ENCODE measurements at places on chromosomes 4 and X.

GRCh38 chrX:53711436-53711835 lies 24.9 kb upstream of the HUWE1 start:
- no peak for DNase-seq

- no peak for DNase-seq
Measured at GRCh38 chr4:108596344-108596743, 24.0 kb upstream of the RPL34 start.

- peak; percentile 74 for DNase-seq
Measured at GRCh38 chrX:154308108-154308946, 12.7 kb downstream of the TKTL1 start.

DNA sequence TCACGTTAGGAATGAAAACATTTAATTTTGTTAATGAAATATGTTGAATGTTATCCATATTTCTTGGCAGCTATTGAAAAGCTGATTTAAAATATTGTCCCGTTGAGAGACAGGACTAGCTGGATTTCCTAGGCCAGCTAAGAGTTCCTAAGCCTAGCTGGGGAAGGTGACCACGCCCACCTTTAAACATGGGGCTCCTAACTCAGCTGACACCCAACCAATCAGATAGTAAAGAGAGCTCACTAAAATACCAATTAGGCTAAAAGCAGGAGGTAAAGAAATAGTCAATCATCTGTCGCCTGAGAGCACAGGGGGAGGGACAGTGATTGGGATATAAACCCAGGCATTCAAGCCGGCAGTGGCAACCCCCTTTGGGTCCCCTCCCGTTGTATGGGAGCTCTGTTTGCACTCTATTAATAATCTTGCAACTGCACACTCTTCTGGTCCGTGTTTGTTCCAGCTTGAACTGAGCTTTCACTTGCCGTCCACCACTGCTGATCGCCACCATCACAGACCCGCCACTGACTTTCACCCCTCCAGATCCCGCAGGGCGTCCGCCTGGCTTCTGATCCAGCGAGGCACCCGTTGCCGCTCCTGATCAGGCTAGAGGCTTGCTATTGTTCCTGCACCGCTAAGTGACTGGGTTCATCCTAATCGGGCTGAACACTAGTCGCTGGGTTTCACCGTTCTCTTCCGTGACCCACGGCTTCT lies 308.9 kb downstream of the GLUD2 start:
- no peak for DNase-seq

- no peak for DNase-seq
Measured at GRCh38 chrX:23012636-23013035, 12.9 kb downstream of the DDX53 start.

DNA sequence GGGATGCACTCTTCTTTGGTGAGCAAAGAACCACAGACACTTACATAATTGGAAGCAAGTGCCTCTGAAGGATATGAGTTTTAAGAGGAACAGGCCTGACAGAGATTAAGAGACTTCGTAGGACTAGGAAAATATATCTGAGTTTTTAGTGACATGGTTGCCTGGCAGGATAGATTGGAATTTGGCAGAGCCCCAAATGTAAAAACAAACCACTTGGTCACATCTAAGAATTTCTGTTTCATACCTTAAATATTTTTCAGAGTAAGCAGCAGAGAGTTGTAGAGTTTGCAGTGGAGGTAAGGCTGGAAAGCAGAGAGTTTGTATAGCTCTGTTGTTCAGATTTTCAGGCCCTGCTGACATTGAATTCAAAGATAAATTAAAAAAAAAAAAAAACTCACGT lies 150.1 kb upstream of the MAGEB2 start:
- no peak for DNase-seq

GRCh38 chr4:140122891-140123290 lies 31.1 kb downstream of the MAML3 start:
- DNase-seq: no peak

- DNase-seq: no peak
Measured at GRCh38 chr4:76951672-76952010, 2.1 kb downstream of the SEPTIN11 start.

DNA sequence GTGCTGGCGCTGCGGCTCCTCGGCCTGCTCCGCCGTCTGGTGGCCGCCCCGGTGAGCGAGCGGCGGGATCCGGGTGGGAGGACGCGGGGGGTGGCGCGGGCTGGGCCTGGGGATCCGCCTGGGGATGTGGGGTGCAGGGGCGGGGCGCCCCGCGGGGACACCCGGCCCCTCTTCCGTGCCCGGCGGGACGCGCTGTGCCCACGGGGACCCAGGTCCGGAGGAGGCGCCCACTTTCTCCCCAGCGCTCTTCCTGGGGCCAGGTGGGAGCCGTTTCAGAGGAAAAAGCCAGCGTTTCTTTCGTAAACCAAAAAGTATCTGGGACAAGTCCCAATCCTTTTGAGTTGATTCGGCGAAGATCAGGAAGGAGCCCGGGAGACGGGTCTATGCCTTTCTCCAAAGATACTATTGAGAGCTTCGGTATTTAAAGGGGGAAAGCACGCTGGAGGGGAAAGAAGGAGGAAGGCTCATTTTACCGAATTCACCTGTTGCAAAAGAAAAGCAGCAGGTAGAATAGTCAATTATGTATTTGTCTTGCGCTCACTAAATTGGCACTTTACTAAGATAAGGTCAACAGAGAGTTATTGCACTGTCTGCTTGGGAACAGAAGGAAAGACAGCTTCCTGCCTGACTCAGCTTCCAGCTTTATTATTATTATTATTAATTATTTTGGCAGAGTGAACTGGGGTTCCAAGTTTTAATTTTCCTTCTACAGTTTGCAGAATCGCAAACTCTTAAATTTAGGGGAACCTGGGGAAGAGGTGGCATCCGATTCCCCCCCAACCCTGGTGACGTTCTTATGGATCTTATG lies 81.5 kb upstream of the CD99 start:
- no peak for DNase-seq

DNA sequence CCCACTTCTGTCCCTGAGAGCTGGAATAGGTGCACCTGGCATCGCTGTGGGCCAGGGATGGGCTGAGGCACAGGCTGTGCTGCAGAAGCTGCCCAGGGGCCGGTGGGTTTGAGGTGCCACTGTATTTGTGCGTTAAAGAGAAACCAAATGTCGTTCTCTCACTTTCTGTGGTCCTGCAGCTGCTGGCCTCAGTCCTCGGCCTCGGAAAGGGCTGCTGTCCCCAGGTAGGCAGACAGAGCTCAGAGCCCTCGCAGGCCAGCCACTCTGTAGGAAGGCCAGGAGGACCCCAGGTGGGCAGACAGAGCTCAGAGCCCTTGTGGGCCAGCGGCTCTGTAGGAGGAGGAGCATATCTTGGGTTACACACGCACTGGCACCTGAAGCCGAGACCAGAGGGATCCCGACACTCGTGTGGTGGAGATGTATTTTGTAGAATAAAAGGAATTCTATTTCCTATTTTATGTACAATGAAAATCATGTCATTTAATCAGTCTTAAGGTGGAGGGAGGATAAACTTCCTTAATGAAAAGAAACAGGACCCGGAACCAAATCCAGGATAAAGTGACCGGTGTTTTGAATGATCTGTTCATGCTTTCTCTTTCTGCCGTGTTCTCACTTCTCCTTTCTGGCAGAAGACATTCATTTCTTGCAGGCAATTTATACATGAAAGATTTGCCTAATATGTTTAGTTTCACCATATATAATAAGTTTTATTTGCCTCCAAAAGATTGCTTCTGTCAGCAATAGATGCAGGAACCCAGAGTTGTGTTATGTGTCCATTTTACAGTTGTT lies 54.4 kb upstream of the HGFAC start:
- DNase-seq: no peak

DNA sequence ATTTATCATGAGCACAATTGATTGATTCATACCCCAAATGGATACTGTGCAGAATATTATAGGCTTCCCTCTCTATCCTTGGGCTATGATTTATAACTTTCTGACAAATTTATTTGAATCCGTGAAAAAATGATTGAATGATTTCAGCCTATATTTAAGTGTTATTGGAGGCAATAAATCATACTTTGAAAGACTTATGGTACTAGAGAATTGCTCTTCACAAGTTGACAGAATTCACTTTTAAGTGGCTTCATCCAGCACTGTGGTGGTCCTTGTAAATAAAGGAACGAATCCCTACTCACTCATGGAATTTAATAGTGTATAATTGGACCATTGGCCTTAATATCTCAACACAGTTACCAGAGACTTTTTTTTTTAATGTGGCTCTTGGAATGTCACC lies 174.8 kb upstream of the TLL1 start:
- no peak for DNase-seq

DNA sequence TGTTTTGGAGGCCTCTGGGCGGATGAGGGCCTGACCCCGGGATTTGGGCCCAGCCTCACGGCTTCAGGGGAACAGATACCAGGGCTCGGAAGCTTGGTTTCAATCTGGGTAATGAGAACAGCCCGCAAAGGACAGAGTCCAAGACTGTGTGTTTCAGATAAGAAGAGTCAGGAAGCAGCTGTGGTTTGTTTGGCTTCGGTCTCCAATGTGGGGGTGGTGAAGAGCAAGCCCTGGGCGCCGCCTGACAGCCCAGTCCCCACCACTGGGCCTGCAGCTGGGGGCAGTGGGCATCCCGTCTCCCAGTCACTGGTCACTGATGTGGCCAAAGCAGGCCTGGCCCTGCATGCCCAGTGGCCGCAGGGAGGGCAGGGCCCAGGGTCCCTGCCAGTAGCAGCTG lies 9.1 kb downstream of the WFS1 start:
- no peak for DNase-seq

Data from stimulated activated CD4-positive, alpha-beta T cell treated with anti-CD3 and anti-CD28 coated beads, Interleukin-4, amount 100 ng/mL, for 1 hour (primary cell).